Fibroblast of the aortic adventitia (primary cell): ENCODE measurements at places on chromosomes 1 and 21. TPM values are rescaled to one million over a fixed set of nuclear protein-coding genes. Genes with fewer than 3 reads are reported as not detected.

DNA sequence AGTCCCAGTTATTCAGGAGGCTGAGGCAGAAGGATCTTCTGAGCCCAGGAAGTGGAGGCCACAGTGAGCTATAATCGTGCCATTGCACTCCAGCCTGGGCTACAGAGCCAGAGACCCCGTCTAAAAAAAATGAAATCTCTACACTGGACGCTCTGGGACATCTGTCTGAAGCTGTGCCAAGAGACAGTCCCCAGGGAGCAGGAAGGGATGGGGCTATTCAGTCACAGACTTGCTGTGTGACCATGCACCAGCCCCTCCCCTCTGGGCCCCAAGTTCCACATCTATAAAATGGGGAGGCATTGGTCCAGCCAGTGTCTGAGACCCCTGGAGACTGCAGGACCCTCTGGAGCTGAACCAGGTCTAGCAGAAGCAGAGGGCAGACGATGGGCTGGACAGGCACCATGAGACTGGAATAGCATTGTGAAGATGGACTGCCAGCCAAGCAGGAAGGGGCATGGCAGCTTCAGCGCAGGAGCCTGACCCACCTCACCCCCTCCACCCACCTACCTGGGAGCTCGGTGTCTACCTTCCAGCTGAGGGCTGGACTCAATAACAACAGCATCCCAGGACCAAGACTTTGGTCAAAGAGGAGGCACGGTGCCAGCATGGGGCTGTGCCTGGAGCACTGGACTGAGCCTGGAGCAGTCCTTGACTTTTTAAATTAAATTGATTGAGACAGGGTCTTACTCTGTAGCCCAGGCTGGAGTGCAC, 1.4 kb downstream of the TMEM54 start:
- no peak for DNase-seq

DNA sequence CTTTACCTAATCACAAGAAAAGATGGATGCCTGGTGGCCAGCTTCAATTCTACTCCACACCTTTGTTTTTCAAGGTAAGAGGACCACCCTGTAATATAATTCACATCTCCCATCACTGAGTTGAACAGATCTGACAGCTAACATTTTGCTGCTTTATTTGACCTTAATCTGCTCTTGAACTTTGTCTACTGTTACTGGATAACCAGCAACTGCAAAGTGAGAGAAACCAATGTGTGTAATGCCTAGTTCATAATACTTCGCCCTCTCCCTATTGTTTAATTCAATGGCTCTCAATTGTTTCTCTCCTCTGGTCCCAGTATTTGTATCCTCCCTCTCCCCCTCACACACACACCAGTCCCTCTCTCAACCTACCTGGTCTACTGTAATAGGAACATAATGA, 214.4 kb downstream of the DAB1 start:
- no peak for DNase-seq

GRCh38 chr1:2786329-2787162, 14.9 kb downstream of the TTC34 start:
- no peak for DNase-seq

The SRM gene
- total RNA-seq = 9.1 and 42.7 TPM in 2 replicates

DNA sequence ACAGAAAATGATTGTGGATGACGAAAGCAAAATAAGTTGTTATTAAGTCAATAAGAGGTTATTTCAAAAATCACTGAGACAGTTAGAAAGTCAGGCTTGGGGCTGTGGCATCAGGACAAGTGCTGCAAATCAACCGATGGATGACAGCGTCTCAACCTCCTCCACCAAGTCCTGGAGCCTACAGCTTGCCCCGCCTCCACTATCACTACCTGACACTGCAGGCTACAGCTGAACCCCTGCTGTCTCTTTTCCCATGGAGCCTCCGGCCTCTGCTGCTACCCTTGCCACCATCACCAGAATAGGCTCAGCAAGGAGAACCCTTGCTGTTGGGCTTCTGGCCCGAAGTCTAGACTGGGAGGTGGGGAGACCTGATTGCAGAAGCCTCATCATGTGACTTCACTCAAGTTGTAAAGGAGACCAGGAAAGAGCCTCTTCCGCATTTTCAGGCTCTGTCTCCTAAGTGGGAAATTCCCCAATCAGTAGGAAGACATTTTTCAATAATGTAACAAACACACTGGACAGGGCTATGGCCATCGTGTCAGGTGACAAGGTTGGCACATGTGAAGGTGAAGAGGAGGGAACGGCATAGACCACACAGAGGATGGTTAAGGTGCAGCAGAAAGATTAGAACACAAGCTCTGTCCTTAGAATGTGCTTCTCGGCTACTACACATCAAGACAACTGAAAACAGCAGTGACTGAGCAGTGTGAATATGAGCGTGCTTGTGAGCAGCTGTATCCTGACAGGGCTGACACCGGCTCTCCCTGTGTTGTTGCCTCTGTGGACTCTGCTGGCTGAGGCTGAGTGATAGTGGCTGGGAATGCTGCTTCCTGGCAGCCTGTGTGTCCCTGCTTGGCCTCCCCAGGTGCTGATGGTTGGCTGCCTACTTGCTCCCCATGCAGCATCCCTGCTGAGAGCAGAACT, 660.7 kb downstream of the PTPRU start:
- DNase-seq = no peak

- DNase-seq = peak; percentile 7
Measured at GRCh38 chr1:186244825-186245224, 130.2 kb downstream of the TPR start.

DNA sequence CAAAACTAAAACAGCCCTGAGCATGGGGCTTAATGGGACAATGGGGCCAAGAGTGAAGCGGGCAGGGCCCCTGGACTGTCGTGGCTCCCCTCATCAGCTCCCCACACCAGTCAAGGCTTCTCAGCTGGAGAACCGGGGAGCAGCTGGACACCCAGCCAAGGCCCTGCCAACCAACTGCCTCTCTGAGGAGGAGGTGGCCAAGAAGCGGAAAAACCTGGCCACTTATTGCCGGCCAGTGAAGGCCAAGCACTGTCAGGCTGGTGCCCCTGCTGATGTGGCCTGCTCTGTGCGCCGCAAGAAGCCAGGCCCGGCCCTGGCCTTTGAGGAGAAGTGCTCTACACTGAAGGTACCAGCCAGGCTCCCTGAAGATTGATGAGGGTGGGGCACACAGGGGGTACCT, 2.5 kb upstream of the CYB561D1 start:
- DNase-seq = no peak

The TRIM63 gene
- total RNA-seq = 0.09 and 1.5 TPM in 2 replicates

DNA sequence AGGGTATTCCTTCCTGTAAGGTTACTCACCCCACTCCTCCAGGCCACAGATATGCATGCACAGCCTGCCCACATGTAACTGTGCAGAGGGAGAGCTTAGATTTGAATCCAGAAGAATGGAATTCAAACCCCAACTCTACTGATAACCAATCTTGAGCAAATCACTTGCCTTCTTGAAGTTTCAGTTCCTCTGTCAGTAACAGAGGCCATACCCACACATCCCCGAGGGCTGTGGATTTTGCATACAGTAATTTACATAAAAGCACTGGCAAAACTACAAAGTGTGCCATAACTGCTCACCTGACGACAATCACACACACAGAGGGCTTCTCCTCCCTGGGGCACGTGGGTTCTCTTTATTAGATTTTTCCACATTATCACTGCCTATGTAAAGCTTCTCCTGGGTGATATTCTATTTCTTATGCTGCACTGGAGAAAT, 18.6 kb downstream of the CD247 start:
- no peak for DNase-seq

- DNase-seq = no peak
Measured at GRCh38 chr1:50423670-50424000, 392 bp upstream of the DMRTA2 start.

DNA sequence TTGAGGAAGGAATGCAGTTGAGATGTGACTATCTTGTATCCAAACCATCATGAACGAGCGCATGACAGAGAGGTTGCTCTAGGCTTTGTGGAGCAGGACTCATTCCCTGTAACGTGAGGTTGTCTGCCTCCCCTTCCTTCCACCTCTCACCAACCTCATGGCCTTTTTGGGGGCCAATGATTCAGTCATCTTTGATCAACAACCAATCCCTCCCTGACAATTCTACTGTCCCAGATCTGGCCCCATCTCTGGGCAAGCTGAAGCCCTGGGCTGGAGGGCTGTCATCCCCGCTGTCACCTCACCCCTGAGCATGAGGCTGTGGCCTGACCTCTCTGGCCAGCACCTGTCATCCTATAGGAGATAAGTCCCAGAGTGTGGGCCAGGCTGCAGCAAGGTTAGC, 19.7 kb downstream of the MTARC1 start:
- no peak for DNase-seq

- peak; percentile 65 for DNase-seq
Measured at GRCh38 chr1:92211166-92211565, 6.5 kb upstream of the C1orf146 start.

- DNase-seq = peak; percentile 87
Measured at GRCh38 chr1:11918799-11919519, 7.3 kb downstream of the KIAA2013 start.

DNA sequence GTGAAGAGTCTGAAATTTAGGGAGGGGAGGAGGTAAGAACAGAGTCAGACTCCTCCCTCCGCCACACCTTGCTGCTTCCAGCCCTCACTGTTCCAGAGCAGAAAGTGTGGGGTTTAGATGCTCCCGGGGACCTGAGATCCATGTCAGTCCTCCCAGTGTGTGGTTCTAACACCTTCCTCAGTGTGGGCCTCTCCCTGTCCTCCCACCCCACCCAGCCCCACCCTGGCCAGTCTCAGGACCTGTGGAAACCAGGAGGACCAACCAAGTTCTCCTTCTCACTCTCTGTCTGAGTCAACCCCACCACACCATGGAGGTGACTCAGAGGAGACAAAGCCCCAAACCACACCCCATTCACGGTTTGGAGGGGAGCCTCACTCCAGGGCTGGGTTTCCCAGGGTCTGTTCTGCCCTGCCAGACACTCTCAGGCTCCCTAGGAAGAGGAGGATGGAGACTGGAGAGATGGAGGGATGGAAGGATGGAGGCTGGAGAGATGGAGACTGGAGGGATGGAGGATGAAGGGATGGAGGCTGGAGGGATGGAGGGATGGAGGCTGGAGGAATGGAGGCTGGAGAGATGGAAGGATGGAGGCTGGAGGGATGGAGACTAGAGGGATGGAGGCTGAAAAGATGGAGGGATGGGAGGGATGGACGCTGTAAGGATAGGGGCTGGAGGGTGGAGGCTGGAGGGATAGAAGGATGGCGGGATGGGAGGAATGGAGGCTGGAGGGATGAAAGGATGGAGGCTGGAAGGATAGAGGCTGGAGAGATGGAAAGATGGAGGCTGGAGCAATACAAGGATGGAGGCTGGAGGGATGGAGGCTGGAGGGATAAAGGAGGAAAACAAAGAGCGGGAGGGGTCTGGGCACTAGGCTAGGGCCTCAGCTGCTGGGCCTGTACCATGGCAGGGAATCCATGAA, 100.9 kb upstream of the RUNX3 start:
- DNase-seq = no peak

GRCh38 chr1:32066489-32066873, 6.3 kb upstream of the TMEM39B start:
- peak; percentile 92 for DNase-seq

The WNT3A gene
- not detected in 2 replicates for total RNA-seq

GRCh38 chr21:24714646-24715200, 892.6 kb downstream of the MRPL39 start:
- no peak for DNase-seq

GRCh38 chr1:95660736-95661135, 426.7 kb downstream of the RWDD3 start:
- no peak for DNase-seq

The UBL4B gene
- not detected in 2 replicates for total RNA-seq

GRCh38 chr21:39009587-39010225, 173.5 kb downstream of the PSMG1 start:
- no peak for DNase-seq

DNA sequence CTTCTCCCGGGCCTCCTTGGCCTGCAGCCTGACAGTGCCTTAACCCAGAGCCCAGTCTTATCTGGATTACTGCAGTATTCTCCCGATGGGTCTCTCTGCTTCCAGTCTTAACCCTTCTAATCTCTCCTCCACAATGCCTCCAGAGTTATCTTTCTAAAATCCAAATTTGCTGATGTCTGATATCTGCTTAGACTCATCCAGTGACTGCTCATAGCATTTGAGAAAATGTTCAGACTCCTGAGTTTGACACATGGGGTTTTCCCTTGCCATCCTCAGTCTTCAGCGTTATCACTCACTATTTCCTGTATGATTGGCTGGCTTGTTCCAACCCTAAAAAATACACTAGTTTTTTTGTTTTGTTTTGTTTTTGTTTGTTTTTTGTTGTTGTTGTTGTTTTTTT, 102.0 kb downstream of the FMN2 start:
- DNase-seq = peak; percentile 62

DNA sequence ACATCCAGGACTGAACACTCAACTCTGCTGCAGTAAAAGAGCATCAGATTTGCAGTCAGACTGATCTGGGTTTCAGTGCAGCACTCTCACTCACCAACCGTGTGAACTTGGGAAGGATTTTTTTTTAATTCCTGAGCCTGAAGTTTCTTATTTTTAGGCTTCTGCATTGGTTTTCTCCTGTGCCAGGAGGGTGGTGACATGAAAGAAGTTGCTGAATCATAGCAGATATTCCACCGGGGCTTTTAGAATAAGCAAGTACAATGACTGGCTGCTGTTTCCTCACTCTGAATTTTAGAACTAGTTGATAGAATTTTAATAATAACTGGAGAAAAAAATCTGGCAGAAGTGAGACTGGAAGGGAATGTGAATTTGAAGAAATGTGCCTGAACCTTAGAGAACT, 11.6 kb downstream of the ADAM30 start:
- DNase-seq = peak; percentile 75

GRCh38 chr1:178489399-178489798, 7.4 kb downstream of the CLEC20A start:
- DNase-seq = no peak

The NIPAL3 gene
- total RNA-seq = 42.2 and 74.2 TPM in 2 replicates

The TNNT2 gene
- total RNA-seq = 0.09 TPM in 1 of 2 replicates, not detected in the other

DNA sequence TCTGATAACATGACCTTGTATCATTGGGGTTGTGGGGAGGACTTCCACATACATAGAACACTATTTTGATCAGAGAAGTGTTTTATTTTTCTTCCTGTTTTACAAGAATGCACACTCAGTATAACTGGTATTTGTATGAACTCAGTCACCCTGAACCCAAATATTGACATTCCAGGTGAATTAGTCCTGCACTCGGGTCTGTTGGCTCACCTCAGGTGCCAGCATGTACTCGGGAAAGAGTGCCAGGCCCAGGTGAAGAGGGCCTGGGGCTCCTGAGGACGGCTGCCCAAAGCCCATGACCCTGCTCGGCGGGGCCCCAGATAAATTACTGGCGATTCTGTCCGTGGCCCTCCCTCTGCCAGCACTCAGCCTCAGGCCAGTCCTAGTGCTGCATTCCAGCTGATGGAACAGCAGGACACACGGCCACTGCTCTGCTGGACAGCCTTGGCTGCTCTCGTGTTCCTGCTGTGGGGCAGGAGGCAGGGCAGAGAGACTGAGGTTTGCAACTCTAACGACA, 75.4 kb upstream of the TMPRSS2 start:
- no peak for DNase-seq

GRCh38 chr1:33698361-33699035, 165.4 kb upstream of the HMGB4 start:
- DNase-seq = no peak

DNA sequence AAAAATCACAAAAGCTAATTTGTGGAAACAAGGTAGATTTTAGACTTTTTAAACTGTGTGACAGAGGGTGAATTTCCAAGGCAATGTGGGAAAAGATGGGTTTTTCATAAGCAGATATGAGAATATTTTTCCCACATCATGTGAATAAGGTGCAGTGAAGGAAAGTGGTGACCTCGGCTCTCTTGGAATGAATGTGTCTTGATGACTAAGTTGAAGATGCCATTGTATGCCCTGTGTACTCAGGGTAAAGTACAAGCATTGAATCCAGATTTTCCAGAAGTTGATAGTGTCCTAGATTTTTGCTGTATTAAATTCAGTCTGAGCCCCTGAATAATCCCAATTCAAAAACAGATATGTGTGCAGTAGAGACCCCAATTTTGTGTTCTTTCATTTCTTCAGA, 442.6 kb upstream of the ADGRL2 start:
- DNase-seq = no peak

The SAMSN1 gene
- total RNA-seq = 0.27 TPM in 1 of 2 replicates, not detected in the other
